ENCODE measurements at places on chromosomes 6 and 20.
A peak's percentile ranks its signal among the peaks of the same experiment; 100 is the strongest.

GRCh38 chr6:165573671-165574070, 89.4 kb downstream of the PDE10A start:
- DNase-seq: peak; percentile 95

DNA sequence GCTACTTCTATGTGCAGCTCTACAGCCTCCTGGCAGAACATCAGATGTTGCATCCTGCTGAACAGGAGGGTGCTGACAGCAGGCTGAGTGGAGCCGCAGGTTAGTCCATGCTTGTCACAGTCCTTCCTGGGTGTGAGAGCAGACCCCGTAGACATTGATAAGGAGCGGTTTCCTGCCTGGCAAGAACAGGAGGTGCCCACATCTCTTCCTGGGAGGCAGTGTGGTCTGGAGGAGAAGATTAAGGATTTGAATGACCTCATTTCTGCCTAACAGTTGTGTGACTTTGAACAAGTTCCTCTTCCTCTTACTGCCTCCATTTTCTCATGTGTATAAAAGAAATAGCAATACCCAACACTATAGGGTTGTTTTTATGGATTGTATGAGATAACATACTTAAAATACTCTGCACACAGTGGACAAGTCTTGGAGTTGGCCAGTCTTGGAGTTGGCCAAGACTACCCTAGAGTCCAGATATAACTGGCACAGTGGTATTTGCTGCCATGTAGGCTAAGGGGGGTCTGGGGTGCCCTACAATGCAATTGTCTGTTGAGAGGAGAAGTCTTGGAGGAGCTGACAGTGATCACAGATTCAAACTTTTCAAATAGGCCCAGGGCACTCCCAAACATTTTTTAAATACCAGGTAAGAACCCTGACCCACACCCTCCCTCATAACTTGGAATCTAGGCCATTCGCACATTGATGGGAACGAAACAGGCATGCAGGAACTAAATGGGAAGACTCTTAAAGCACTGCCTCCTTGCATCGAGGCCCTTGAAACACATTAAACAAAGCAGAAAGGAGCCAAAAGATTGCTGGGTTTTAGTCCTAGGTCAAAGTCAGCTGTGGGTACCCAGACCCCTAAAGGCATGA, 32.6 kb upstream of the TBC1D7 start:
- DNase-seq: no peak

- peak; percentile 75 for DNase-seq
Observed at GRCh38 chr20:58131551-58132142, 96.8 kb downstream of the ANKRD60 start.

DNA sequence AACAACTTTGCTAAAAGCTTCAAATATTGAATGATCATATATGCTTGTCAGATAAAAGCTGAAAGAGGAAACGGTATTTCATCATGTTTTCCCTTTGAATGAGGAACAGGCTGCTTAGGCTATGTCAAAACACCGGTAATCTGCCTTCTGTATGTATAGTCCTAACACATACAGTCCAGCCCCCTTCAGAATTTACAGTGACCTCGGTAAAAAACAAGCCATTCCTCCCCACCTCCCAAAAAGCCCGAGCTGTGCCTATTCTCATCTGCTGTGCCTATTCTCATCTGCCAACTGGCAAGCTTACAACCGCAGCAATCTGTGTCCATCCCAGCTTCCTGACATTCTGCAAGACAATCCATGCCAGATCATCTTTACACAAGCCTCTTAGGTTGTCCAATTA, 26.8 kb upstream of the UBE2J1 start:
- no peak for DNase-seq

DNA sequence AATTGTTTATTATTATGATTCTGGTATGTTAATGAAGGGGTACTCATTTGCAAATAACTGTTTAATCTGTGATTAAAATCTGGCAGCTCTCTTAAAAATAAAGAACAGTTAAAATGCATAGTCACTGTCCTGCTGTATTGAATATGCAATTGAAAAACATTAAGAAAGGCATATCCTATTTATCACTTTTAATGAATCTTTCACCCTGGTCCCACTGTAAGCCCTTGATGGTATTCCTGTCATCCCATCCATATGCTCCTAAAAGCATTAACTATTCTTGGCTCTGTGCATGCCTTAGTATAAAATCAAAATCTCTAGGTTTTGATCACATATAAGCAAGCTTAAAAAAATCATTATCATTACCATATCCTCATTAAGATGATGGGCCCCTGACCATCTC, 411.0 kb upstream of the SOX4 start:
- no peak for DNase-seq

GRCh38 chr6:169906688-169907418, 155.4 kb downstream of the ERMARD start:
- DNase-seq: no peak

- no peak for DNase-seq
Observed at GRCh38 chr6:37695857-37696219, 1.8 kb downstream of the MDGA1 start.

GRCh38 chr20:36856691-36857635, 19.0 kb upstream of the TLDC2 start:
- DNase-seq: no peak

- no peak for DNase-seq
Observed at GRCh38 chr20:57369596-57369995, 18.5 kb downstream of the RAE1 start.

DNA sequence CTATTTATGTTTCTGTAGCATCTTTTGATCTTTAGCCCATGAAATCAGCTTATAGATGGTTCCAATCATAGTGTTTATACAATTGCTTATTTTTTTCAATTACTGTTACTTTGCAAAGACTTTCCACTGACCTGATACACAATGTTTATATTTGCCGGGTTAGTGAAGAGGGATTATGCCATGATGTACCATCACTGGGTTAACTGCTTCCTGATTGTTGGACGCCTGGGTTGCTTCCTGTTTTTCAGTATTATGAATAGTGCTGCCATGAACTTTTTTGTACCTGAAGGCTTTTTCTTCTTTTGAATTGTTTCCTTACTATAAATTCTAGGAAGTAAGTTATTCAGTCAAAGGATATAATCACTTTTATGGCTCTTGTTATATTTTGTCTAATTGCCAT, 6.9 kb downstream of the MANBAL start:
- DNase-seq: no peak

DNA sequence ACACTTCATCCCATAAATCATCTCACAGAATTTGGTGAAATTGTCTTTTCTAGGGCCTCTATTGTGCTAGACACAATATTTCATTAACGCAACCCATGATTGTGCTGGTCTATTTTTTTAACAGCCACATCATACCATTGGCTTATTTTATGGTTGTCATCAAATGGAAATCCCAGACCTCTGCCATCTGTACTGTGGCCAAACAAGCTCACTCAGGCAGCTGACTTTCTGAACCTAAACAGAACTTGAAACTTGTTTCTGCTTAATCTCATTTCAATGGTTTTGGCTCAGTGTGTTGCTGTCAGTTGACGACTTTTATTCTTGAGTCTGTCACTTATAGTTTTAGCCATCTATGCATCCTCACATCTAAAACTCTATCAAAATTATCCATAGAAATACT, 111.8 kb downstream of the HAO1 start:
- no peak for DNase-seq

Measured in brain microvascular endothelial cell (primary cell).